ENCODE measurements at places on chromosomes 2 and 18.

DNA sequence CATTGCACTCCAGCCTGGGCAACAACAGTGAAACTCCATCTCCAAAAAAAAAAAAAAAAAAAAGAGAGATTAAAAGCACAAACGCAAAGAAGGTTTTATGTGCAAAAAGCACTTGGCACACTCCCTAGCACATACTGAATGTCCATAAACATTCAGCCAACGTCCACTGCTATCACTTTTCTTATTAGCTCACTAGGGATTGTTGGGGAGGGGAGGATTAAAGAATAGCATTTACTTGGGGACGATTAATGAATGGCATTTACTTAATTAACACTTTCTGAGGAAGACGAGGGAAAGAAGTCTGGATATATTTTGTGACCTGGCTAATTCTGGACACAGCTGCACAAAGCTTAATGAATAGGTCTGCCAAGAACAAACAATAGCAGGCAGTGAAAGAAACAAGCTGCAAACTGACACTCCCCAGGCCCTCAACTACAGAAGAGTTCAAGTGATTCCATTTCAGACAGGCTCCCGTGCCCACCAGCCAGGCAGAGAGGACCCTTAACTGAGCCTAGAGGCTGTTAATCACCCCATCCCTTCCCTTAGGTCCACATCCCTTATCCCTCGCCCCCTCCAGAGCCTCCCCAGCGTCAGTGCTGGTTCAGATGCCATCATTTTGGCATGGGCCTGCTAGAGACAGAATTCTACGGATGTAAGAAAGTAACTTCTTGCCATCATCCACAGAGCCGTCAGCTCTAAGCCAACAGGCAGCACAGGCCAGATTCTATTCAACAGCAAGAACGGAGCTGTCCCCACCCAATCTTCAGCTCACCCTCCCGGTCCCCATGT is 7.4 kb downstream of the CYB5A start:
- no peak for DNase-seq

GRCh38 chr18:49899657-49900330 is 86.5 kb upstream of the ACAA2 start:
- DNase-seq, result no peak

DNA sequence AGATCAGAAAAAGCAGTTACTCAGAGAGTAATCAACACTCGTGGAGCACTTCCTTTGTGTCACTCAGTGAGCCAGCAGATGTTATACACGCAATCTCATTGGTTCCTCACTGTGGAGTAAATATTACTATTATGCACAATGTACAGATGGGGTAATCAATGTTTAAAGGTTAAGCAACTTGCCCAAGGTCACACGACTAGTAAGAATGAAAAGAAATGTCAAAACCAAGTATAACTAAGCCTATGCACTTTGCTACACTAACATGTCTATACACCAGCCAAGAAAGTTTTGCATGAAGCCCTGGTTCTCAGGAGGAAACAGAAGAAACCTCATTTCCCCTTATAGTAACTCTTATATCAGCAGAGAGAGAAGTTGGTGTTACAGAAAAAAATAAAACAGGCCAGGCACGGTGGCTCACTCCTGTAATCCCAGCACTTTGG is 5.4 kb downstream of the METTL21A start:
- no peak for DNase-seq

DNA sequence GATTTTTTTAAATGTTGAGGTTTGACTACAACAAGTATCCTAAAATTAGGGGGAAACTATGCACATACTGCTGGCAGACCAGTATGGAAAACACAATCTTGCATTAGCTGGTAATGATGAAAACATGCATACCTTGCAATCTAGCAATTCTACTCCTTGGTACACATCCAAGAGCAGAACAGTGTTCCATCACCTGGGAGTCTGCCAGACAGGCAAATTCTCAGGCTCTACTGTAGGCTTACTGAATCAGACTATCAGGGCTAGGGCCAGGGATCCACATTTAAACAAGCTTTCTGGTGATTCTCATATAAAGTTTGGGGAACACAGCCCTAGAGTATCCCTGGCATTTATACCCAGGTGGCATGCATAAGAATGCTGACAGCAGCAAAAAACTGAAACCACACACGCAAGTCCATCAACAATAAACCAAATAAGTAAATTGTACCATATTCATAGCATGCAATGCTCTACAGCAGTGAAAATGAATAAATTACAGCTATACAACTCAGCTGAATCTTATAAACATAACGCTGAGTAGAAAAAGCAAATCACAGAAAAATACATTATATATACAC is 13.6 kb downstream of the CDH2 start:
- no peak for DNase-seq

DNA sequence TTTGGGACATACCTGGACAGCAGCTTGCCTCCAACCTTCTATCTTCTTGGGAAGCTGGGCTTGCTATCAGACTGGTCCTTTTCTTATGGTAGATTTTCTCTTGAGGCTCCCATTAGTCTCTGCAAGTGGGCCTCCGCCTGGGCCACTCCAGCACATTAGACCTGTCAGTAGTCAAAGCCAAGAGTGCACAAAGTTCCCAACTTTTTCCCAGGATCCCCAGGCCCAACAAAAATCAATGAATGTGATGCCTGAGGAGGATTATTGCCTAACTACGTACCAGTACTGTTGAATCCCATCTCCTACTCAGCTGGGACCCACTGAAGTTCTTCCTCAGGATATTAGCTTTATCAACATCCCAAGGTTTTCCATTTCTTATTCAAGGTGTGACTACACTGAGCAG is 51.7 kb downstream of the PROC start:
- DNase-seq, result no peak

- no peak for DNase-seq
These were observed 114.8 kb downstream of the COPS8 start for GRCh38 chr2:237200462-237200861.

GRCh38 chr2:127389778-127390435 is 2.1 kb upstream of the MAP3K2 start:
- no peak for DNase-seq

- DNase-seq, result no peak
These were observed 66.2 kb upstream of the DLX2 start for GRCh38 chr2:172168917-172169346.

DNA sequence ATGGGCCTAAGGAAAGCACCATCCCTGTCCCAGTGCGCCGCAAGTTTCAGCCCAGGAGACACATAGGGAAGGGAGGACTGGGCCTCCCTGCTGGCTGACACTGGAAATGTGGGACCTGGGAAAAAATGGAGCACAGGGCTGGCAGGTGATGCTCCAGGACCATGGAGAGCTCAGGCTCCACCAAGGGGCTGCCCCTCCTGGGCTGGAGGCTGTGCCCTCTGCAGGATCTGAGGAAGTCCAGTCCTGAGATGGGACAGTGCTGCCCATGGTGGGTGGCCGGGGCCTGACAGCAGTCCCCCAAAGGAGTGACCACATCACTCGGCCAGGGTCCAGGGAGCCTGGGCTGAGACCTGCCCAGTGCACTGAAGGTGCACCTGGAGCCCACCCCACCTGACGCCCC is 108.6 kb upstream of the TEKT4 start:
- DNase-seq, result no peak

- DNase-seq, result peak; percentile 61
These were observed 282.9 kb upstream of the TNP1 start for GRCh38 chr2:217142649-217143266.

DNA sequence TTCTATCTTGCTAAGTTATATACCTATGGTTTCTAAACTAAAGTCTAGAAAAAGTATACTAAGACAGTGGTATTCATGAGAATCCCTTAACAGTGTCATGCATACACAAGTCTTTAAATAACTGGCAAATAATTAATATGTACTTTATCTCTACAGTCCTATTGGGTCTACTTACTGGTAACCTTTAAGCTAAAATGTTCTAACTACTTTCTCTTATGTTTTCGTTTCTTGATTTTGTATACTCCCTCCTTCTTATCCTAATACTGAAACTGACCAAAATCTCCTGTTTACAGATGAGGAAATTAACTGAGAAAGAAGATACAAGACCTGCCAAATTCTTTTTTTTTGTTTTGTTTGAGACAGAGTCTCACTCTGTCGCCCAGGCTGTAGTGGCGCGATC is 74.6 kb downstream of the CCDC88A start:
- no peak for DNase-seq

GRCh38 chr2:54486766-54487165 is 30.6 kb downstream of the SPTBN1 start:
- no peak for DNase-seq

GRCh38 chr2:64391940-64392339 is 62.0 kb upstream of the LGALSL start:
- no peak for DNase-seq

DNA sequence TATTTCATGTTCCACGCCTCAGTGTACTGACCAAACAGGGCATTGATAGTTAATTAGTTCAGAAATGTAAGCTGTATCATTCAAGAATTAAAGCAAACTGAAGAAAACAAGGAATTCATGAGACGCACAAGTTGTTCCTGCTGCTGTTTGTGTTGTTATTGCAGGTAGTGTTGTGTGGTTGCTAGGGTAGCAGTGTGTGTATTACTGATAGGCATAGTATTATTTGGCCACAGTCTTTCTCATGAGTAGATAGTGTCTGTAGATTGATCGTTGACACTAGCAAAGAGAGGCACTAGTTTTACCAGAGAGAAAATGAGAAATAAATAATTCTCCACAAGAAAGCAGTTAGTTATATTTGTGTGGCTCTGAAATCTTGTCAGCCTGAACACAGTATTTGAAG is 548.6 kb downstream of the LRP1B start:
- DNase-seq, result no peak

DNA sequence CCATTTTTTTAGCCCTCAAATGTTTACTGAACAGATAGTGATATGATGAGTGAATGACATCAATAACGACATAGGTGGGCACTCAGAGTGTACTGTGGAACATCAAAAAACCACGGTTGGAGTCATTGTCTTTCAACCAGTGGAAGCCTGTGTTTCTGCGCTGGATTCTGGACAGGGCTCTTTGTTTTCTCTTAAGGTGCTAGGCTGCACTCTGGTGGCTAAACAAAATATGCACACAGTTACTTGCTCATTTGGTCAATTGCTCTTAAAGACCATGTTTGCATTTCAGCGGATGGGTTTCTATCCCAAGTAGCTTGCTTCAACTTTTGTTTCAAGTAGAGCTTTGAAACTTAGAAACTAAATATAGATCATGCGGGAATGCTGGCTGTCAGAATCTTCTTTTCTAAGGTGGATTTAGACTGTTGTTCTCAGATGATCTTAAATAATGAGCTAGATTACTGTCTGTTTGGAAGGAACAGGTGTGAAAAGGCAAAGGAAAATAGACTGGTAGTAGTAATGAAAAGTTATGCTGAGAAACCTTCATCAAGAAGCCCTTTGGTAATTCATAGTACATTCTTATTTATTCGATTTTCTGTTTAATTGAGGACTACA is 48.5 kb upstream of the LYPD6B start:
- peak; percentile 48 for DNase-seq

DNA sequence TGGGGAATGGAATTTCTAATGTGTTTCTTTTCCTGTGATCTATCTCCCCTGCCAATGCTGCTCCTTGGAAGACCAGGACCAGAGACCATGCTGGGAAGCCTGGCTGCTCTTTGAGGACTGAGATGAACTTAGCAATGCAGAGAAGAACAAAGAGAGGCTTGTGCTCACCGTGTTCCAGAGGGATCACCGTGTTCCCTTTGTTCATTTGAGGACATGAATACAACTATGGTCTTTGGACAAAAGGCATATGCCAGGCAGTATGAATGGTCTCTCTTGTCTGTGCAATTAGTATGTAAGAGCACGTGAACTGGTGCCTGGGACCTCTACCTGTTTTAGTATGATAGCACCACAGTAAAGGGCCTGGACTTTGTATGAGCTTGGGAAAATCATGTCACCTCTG is 139.9 kb downstream of the TDRD15 start:
- no peak for DNase-seq

DNA sequence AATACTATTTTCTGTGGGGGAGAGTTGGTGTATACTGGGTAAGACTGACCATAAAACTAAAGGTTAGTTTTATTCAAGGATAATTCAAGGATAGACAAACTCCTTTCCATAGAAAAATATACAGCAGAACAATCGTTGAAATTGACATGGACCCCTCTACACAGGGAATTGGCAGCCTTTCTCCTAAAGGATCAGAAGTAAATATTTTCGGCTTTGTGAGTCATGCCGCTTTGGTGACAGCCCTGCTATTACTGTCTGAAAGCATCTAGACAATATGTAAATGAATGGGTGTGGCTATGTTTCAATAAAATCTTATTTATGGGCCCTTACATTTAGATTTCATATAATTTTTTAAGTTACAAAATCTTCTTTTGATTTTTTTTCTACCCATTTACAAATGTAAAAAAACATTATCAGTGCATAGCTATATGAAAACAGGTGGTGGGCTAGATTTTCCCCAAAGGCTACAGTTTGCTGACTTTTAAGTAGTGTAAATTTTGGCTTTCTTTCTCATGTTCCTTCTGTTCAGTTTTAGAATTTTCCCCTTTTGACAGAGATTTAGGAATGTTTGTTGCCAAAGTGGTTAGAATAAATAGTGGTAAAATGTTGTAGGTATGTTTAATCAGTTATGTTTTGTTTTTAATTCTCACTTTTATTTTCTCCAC is 270.6 kb downstream of the DCC start:
- no peak for DNase-seq

- no peak for DNase-seq
These were observed 2.2 kb downstream of the KLHL29 start for GRCh38 chr2:23387221-23387550.

DNA sequence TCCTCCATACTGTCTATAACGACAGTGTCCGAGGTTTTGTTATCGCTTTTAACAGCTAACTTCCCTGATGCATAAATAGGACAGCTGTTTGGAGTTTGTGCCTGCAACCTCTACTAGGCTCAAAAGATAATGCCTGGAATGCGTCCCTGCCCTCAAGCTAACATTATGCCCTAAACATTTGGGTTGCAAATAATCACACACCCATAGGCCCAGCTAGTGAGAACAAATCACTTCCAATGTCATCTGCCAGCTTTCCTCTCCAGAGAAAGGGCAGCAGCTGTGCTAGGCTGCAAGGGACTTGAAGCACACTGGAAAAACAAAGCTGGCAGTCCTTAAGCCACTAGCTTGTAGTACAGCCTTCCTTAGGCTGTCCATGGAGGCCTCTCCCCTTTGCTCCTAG is 201.8 kb upstream of the LYPD1 start:
- DNase-seq, result no peak

DNA sequence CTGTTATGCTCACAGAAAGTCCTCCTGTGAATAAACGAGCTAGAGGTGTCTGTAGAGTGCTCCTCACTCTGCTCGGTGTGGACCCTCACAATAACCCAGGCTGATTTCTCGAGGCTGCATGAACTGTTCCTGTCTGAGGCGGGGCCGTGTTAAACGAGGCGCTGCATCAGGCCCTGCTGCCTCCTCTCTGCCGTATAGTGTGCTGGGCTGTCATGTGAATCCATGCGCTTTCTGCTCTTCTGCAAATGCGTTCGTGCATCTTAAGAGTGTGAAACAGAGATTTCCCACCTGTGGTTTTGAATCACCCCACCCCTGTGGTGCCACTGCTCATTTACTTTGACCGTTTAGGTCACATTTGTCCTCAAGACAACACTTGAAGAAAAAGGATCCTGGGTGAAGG is 26.2 kb downstream of the TRAF3IP1 start:
- no peak for DNase-seq

Data from stimulated activated CD8-positive, alpha-beta memory T cell treated with anti-CD3 and anti-CD28 coated beads, Interleukin-4, amount 100 ng/mL, for 48 hours (primary cell).